ENCODE measurements at places on chromosomes 1 and 21.
A peak's percentile ranks its signal among the peaks of the same experiment; 100 is the strongest.

DNA sequence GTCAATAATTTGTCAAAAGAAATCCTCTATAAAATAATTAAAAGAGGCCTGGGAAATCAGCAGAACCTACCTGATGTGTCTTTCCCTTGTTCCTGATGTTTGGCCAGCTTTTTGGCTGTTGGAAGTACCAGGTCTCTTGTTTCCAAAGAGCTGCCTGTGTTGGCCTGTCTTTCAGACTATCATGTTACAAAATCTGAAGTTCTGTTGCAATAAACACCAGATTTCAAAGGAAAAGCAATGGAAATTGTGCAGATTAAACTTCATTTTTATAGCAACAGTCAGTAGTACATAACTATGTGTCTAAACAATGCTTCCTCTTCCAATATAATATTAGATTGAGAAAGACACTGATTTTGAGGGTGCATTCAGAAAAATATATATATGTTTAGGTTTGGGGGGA lies 647.2 kb upstream of the CXADR start:
- DNase-seq, result no peak

DNA sequence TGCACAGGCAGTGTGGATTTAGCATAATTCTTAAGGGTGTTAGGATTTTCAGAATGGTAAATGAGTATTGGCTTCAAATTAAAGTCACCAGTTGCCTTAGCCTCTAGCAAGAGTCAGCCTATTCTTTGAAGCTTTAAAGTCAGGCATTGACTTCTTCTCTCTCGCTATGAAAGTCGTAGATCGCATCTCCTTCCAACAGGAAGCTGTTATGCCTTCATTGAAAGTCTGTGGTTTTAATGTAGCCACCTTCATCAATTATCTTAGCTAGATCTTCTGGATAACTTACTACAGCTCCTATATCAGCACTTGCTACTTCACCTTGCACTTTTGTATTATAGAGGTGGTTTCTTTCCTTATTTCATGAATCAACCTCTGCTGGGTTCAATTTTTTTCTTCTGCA lies 320.2 kb downstream of the PTPRC start:
- no peak for DNase-seq

DNA sequence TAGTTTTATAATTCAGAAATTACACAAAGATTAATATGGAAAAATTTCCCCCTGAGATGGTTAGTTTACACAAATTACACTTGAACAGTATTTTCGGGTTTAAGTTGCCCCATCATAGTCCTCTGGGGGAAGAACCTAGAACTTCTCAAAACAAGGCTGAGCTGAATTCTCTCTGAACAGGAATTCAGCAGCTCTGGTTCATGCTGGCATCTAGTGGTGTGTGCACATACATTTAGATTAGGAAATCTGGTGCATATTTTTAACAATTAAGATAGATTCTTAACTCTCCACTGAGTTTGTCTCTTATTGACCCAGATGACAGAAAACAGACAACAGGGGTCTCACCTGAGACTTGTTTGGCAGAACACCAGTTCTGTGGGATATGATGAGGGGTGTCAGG lies 410.7 kb downstream of the DSCAM start:
- DNase-seq, result no peak

DNA sequence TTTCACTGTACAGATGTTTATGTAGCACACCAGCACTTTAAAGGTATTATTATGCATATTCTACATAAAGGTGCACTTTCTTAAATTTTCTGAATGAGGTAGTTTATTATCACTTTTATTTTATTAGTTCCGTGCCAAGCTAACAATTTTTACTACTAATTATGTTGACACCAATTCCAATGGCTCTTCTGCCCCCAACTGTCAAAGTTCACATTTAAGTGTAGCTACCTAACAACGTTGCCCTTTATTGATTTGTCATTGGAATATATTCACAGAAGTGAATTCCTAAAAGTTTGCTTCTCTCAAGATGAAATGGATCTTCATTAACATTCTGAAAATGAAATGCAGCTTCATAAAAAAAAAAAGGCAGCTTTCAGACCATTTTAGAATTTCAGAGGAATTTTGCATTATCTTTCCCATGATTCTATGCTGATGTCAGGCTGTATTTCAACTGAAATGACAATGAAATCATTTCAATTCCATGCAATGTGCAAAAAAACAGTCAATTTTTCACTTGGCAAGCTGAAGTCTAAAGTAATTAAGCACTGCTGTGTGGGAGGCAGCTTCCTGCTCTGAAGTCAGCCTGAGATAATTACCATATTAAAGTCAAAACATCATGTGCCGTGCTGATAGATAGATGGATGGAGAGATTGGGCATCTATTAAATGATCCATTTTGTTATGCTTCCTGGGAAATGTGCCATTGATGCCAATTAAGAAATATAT lies 229.2 kb downstream of the TTLL7 start:
- DNase-seq, result no peak

DNA sequence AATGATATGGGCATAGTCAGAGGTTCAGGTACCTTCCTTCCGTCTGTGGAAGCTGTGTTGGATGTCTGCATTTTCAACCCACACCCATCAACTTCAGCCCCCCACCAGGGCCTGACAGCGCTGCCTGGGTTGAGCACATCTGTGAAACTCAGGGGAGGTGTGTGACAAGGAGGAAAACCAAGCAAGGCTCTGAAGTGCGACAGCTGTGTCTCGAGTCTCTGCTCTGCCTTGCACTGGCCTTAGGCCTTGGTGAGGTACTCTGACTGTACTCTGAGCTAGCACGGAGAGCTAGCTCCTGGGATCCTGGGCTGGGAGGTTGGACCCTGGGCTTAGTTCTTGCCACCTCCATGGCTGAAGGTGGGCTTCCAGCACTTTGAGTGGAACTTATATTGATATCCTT lies 9.1 kb downstream of the VANGL2 start:
- no peak for DNase-seq

- DNase-seq, result peak; percentile 71
Observed at GRCh38 chr1:222974496-222974895, 159.7 kb downstream of the DISP1 start.

DNA sequence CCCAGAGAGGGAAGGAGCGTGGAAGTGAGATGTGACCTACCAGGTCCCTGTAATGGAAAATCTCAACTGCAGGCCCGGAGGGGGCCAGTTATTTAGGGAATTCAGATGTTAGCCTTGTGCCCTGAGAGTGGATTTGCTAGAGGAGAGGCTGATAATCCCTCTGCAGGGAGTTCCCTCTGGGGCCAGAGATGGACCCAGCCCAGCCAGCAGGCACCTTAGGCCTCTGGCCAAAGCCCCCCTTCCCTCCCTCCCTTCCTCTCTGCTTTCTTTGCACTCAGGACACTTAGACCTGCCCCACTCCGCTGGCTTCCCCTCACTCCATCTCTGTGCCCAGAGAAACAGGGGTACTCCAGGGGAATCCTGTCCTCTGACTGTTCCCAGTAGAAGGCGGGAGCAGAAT lies 1.5 kb upstream of the ATP1A2 start:
- no peak for DNase-seq

DNA sequence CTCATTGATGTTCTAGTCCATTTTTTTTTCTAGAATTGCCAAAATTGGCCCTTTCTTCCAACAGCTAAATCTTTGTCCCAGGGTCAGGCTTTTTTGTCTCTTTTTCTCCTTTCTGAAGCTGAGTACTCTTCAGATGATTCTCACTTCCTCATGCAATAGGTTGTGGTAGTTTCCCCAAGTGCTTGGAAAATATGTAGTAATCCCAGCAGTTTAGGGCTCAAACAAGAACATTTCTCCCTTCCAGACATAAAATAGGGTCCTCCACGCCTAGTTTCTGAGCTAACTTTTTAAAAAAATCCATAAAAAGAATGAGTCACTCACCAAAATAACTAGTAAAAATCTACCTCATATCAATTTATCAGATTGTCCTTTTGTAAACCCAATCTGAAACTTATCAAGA lies 10.0 kb upstream of the MCOLN3 start:
- no peak for DNase-seq

- peak; percentile 56 for DNase-seq
Observed at GRCh38 chr1:26022404-26022779, 817 bp downstream of the EXTL1 start.

- no peak for DNase-seq
Observed at GRCh38 chr1:100683448-100684349, 35.8 kb upstream of the VCAM1 start.

GRCh38 chr1:93672477-93673162 lies 9.0 kb downstream of the BCAR3 start:
- no peak for DNase-seq

GRCh38 chr1:230196077-230196476 lies 129.0 kb downstream of the GALNT2 start:
- no peak for DNase-seq

- no peak for DNase-seq
Observed at GRCh38 chr1:27760426-27760825, 12.6 kb upstream of the STX12 start.

GRCh38 chr1:179748772-179749171 lies 5.7 kb downstream of the FAM163A start:
- DNase-seq, result no peak

GRCh38 chr1:232624546-232625281 lies 5.2 kb downstream of the SIPA1L2 start:
- DNase-seq, result no peak

DNA sequence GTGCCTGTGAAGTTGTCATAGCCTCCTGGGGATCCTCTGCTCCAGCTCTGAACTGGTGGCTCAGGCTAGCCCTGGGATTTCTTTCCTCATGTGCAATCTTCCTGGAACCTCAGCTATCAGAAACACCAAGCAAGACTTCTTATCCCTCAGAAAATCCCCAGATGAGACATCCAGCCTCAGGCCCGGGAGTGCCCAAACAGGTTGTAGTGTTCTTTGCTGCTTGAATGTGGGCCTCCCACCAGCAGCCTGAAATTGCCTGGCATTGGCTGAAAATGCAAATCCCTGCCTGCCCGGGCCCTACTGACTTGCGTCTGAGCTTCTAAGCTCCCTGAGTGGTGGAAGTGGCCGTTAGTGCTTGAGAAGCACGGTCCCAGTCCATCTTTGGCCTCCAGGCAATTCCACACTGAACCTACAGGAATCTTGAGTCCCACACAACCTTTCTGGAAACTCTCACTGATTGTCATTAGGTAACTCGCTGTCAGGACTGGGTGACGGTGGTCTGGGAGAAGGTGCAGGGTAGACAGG lies 146.8 kb downstream of the ZBTB18 start:
- DNase-seq, result no peak

DNA sequence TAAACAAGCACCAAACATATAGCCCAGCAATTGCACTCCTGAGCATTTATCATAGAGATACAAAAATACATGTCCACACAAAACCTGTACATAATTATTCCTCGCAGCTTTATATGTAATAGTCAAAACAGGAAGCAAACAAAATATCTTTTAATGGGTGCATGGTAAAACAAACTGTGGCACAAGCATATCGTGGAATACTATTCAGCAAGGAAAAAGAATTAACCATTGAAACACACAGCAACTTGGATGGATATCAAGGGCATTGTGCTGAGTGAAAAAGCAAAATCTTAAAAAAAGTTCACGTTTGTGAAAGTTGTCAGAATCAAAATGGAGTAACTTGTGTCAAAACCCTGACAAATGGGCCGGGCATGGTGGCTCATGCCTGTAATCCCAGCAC lies 12.4 kb downstream of the TNFRSF9 start:
- no peak for DNase-seq

DNA sequence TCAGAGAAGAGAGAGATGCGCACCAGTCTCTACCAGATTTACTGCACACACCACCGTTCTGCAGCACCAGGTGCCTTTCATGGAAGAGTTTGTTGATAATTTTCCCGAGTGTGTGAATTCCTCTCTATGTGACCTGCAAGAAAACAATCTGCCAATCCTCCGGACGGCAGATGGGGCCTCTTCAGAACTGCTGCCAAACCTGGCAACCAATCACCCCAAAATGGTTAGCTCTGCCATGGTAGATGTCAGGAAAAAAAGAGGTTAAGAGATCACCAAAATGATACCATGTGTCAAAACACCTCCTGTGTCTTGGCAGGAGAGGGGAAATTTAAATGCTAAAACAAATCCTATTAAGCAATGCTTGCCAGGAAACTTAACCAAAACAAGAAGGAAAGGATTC lies 96.5 kb downstream of the DAB1 start:
- no peak for DNase-seq

- DNase-seq, result no peak
Observed at GRCh38 chr1:22171951-22172715, 29.2 kb upstream of the WNT4 start.

DNA sequence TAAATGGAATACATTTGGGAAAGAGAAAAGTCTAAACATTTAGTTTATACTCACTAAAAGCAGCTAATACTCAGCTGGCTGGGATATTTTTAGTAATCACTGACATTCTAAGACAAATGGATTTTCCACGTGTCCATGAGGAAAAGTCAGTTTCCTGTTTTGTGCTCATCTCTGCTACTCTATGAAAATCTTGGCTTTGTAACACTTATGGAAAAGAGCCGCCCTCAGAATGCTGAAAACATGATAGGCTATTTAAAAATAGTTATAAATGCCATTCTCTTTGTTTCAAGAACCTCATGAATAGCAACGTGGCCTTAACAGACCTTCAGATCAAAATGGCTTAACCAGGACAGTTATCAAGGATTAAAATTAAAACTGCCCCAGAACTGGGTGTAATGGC lies 29.9 kb downstream of the MRAP start:
- no peak for DNase-seq

DNA sequence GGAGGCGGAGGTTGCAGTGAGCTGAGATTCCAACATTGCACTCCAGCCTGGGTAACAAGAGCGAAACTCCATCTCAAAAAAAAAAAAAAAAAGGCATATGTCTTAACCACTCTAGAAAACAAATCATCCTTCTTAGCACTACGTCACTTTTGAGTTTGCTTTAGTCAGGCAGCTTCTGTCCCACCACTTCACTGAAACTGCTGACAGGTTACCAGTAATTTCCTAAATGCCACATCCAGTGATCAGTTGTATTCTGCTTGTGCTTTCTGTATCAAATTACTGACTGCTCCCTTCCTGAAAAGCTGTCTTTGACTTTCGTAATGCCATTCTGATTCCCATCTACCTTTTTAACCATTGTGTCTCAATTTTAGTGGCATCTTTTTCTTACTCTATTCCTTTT lies 21.7 kb downstream of the RCOR3 start:
- DNase-seq, result no peak

DNA sequence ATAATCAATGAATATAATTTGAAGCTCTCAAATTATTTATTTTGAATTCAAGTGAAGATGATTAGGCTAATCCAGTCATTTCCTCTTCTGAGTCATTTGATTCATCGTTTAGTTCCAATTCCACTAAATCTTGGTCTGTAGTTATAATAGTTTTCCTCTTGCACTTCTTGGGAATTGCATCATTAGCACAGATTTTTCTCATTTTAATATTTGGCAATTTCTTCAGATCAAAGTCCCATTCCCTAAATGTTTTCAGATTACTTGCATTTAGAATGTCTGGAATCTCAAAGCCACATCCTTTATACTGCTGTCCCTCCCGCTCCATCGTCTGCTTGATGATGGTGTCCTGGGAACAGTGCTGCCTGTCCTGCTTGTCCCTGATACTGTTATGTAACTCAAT lies 43.5 kb downstream of the MAST2 start:
- no peak for DNase-seq
